NCI-H1694 (cell line): ENCODE measurements at places on chromosomes 7 and 10.

- no peak for DNase-seq
These were observed 17.3 kb upstream of the ARL4A start for GRCh38 chr7:12670000-12670729.

DNA sequence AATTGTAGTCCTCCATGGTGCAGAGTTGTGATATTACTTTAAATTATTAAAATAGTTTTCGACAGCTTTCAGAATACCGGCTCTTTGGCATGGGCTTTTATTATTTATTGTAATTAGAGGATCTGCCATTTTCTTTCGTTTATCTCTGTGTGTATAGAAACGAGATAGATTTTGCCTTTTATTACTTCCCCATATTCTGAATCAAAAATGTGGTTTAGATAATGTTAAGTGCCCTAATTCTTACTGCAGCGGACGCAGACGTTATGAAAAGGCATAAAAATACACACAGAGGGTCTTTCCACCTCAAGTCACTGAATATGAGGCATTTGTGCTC, 1.9 kb upstream of the ARID5B start:
- no peak for DNase-seq

- no peak for DNase-seq
These were observed 606.9 kb downstream of the SORCS3 start for GRCh38 chr10:105247831-105248499.

- no peak for DNase-seq
These were observed 4.4 kb downstream of the DNAJC30 start for GRCh38 chr7:73678862-73679261.

DNA sequence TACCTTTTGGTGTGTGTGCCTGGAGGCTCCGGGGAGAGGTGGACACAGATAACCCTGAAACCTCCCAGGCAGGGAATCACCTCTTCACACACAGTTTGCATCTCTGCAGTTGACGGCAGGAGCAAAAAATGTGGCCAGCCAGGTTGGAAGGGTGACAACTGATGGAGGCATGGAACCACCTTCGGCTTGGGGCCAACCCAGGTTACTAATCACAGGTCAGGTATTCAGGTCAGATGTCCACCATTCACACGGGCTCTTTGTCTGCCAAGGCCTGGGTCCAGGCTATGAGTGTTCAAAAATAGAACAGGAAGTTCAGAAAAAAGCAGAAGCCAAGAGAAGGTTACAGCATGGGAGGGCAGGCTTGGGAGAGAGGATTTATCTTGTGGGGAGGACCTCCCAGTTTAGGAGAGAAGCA, 137.2 kb upstream of the EFCAB10 start:
- no peak for DNase-seq

GRCh38 chr10:31129880-31130405, 98.3 kb upstream of the ZNF438 start:
- no peak for DNase-seq

GRCh38 chr10:92829786-92830377, 18.4 kb upstream of the EXOC6 start:
- no peak for DNase-seq

DNA sequence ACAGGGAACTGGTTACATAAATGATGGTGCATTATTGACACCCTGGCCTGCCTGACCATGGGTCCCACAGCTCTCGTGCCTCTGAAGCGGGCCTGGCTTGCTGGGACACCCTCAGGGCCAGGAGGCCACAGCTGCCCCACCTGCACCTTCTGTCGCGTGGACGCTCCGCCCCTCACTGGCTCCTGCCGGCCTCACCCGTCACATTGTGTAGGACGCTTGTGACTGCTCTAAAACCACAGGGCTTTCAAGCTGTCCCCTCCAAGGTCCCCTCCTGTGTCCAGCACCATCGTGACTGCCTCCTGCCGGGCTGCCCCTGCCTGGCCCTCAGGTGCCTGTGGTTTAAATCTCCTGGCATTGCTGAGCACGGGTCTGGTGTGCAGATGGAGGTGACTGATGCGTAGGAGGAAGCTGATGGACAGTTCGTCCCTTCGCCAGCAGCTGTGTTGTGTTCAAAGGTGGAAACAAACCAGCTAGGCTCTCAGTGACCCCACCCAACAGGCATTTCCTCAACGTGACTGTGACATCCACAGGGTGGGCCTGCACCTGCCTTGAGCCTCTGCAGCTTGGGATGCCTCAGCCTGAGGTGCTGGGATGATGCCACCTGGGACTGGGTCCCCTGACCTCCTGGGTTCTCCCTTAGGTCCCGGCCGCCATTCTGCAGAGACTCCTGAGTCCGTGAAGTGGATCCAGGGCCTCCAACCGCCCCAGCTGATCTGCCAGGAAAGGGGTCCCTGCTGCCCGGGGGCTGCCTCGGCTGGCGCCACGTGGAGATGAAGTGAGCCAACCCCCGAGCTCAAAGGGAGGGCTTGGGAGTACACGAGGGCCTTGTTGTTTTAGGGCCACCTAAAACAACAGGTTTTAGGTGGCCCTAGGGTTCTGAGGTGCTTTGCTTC, 148.5 kb downstream of the WDR37 start:
- DNase-seq: no peak

GRCh38 chr10:79604294-79604693, 6.4 kb upstream of the SFTPA1 start:
- DNase-seq: no peak

DNA sequence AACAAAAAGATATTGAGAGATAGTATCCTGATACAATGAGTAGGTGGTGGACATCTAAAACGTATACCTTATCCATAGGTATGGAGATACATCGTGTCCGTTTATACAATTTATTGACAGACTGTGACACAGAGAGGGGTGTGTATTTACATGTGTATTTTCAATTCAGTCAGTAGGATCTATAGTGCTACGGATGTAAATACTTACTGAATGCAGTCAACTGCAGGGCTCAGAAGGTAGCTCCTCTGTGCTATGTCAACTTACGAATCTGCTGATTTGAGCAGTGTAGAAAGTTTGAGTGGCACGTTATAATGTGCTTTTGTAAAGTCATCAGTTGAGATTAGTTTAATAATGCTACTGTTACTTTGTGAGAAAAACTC, 626 bp downstream of the ZNF804B start:
- DNase-seq: no peak

DNA sequence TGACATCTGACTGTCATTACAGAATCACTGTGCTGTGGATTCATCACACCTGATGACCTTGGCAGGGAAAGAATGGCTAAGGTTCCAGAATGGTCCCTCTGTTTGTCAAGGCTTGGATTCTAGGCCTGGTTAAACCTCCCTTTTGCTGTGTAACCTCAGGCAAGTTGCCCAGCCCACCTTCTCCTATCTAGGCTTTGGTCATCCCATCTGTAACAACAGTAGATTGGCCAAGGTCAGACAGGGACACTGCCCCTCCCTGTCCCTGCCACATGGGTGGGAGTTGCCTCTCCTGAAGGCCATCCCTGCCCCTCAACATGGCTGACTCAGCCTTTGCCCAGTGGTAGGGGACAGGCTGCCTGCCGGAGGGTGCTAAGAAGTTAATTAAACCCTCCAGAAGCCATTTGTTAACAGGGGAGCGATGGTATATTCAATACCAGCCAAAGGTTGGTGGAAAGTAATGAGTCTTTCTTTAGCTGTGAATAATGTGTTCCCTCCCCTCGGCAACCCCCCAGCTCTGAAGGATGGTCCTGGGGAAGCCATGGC, 149.8 kb upstream of the PCBD1 start:
- no peak for DNase-seq
